ENCODE measurements at places on chromosomes 1 and 21.

DNA sequence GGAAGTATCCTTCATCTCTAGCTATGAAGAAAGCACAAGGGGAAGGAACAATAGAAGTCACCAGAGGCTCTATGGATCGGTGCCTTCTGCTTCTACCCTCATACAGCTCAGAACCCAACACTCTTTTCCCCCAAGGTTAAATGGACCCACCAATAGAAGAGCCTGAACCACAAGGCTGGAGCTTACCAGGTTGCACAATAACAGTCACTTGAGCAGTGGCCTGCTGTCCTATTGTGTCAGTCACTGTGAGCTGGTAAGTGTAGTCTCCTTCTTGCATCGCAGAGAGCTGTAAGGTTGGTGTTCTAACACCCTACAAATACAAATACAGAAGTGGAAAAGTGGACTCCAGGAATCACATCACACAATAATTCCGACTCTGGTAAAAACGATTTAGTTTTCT lies 103.0 kb downstream of the KIAA0319L start:
- DNase-seq = no peak

GRCh38 chr1:172043900-172044299 lies 202.6 kb downstream of the DNM3 start:
- no peak for DNase-seq

DNA sequence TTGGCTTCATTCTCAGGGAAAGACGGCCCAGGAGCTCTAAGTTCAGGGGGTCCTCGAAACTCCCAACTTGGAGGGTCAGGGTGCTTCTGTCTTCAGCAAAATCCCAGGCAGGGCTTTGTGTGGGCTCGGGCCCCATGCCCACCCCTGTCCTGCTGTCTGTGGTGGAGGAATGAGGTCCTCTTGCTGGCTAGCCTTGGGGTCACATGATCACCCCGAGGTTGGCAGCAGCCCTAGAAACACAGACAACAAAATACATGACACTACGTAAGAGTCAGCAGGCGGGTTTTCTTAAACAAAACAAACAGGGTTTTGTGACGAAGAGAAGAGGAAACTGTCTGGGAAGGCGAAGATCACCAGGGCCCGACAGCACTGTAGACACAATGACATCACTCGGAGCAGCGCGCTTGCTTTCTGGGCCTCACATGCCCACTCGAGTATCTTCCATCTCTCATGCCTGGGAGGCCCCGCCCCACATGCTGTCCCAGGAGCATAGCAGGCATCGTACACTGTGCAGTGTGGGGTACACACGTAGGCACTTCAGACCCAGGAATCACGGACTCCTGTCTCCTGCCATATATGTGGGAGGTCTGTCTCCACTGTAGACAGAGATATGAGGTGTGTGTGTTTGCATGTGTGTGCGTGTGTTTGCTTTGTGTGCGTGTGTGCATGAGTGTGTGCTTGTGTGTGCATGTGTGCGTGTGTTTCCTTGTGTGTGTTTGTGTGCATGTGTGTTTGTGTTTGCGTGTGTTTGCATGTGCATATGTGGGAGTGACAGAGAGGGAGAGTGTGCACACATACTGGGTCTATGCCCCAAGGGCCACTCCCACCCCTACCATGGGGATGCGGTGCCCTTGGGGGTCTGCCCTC lies 94.7 kb downstream of the SIK1 start:
- peak; percentile 59 for DNase-seq

GRCh38 chr1:182426442-182427430 lies 23.2 kb upstream of the RGSL1 start:
- no peak for DNase-seq

DNA sequence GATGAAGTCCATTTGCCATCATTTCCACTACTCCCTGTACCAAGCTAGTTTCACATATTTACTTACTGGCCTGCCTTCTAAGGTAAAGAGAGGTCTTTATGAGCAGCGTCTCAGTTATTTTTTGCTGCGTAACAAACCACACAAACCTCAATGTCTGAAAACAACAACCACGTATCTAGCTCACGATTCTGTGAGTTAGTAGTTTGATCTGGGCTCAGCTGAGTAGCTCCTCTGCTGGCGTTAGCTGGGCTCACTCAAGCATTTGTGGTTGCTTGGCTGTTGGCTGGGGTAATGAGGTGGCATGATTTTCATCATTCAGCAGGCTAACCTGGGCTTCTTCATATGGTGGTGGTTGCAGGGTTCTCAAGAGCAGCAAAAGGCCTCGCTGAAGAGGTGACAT lies 225.4 kb downstream of the FOXD2 start:
- DNase-seq = no peak

DNA sequence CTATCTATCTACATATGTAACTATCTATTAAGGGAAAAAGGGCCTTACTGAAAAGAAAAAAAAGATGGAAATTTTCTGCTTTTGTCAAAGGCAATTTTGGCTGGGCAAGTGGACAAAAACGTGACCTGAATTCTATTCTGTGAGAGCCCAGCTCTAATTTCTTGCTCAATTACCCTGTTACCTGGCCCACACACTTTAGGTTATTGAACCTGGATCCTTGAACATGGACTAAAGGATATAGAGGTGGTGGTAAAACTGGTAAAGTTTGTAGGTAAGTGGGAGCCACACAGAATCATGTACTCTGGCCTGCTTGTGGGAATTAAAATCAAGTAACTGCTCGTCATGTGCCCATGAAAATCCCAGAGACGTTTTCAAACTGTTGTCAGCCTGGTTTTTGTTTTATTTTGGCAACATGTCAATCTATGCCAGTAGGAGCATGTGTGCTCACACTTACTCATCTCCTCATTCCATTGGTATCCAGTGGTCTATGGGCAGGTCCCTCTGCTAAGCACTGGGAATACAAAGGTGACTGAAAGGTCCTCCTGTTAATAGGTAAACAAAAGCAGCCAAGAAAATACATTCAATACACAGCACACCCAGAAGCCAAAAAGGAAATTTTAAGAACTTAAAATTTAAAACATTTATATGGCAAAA lies 113.7 kb upstream of the WARS2 start:
- no peak for DNase-seq

DNA sequence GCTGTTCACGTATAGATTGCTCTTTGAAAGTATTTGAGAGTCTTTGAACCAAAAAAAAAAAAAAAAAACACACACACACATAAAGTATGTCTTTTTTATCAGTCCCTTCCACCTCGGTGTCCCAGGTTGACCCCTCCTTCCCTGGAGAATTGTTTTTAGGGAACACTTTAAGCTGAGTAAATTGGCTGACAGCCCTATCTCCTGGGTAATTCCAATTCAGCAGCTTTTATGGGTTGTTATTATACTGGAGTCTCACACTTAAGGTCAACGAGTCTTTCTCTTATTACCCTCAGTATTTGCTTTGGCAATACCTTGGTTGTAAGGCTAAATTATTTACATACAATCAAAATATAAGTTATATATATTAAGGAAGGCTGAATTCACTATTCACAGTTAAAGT lies 69.4 kb downstream of the SLC30A10 start:
- DNase-seq = no peak

DNA sequence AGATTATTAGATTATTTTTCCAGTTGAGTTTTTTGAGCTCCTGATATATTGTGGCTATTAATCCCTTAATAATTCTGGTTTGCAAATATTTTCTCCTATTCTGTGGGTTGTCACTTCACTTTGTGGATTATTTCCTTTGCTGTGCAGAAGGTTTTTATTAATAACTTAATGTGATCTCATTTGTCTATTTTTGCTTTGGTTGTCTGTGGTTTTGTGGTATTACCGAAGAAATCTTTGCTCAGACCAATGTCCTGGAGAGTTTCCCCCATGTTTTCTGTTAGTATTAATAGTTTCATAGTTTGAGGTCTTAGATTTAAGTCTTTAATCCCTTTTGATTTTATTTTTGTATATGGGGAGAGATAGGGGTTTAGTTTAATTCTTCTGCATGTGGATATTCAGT lies 7.1 kb upstream of the TBX19 start:
- no peak for DNase-seq

Measured in dermis microvascular lymphatic vessel endothelial cell (primary cell).